ENCODE measurements at places on chromosomes 16 and 17.
A peak's percentile ranks its signal among the peaks of the same experiment; 100 is the strongest.

- no peak for DNase-seq
Observed at GRCh38 chr16:66196770-66197169, 169.7 kb upstream of the CDH5 start.

GRCh38 chr17:79612468-79613194 is 1.8 kb upstream of the RBFOX3 start:
- DNase-seq, result peak; percentile 14

DNA sequence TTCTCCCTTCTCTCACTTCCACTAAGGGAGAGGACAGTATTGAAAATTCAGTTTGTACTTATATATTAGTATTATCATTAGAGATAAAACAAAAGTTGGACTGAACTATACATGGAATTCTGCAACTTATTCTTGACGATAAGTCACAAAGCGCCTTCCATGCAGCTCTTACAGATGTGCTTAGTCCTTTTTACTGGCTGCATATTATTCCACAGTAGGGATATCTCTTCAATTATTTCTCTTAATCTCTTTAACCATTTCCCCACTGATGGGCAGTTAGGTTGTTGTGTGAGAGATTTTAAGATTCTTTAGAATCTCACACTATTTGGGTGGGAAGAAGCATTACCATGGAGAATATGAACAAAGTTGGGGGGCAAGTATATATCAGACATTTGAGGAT is 32.0 kb downstream of the PMFBP1 start:
- DNase-seq, result no peak

GRCh38 chr16:29911676-29912010 is 11.4 kb downstream of the ASPHD1 start:
- no peak for DNase-seq

All from fibroblast of skin of scalp (primary cell).